Fibroblast of skin of left biceps (primary cell): ENCODE measurements at places on chromosomes 2 and 18.

- DNase-seq, result no peak
Observed at GRCh38 chr2:222452422-222452950, 28.1 kb downstream of the SGPP2 start.

DNA sequence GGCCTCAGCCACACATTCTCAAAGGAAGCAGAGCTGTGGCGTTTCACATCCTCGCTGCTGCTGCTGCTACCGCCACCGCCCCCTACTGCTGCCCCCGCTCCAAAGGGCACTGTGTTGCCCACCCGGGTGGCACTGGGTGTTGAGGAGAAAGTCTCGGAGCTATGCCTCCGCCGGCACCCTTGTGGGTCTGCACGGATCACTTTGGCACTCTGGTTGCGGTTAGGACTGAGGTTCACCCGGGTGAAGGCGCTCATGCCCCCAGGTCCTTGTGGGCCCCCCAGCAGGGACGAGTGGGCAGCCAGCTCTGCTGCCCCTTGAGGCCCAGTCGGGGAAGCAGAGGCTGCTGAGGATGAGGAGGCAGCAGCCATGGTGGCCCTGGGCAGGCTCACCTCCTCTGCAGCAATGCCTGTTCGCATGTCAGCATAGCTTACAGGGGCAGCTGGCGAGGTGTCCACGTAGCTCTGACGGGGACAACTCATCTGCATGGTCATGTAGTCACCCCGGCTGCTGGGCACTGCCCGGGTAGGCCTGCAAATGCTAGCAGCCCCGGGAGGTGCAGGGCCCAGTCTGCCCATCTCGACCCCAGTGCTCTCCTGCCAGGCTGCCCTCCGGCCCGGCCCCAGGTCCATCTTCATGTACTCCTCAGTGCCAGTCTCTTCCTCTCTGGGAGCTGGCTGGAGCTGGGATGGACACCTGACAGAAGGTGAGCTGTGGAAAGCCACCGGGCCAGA, 4.2 kb downstream of the IRS1 start:
- DNase-seq, result no peak

DNA sequence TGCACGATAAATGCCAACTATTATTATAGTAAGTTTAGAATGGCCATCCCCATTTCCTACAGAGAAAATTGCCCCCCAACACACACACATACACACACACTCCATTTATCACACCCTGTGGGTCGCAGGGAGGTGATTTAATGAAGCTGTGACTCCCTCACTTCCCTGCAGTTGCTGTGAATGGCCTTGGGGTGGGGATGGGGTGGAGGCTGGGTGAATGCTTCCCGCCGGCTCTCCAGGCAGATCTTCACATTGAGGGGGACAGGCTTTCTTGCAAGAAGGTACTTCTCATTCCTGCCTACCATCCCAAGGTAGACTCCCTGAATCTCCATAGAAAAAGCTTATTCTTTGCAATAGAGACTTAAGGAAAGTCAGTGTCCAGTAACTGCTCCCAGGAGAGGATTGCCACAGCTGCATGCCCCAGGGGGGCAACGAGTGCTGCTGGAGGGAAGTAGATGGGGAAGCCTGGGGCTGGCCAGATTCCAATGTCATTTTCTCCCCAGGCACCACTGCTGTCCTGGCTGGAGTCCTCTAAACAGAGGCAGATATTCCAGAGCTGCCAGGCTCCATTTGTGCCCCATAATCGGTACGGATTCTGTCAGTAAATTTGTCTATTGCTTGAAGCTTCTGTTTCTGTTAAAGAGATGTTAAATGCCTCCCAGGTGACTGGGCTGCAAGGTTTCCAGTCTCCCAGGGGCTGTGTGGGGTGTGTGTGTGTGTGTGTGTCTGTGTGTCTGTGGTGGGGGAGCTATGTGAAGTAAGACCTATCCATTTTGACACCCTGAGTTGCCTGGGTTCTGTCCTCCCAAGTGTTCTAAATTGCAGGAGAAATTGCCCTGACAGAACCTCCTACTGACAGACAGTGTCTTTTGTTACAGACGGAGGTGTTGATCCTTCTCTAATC, 265.5 kb downstream of the SRBD1 start:
- DNase-seq, result no peak

- DNase-seq, result no peak
Observed at GRCh38 chr18:49907346-49907929, 94.1 kb upstream of the ACAA2 start.

DNA sequence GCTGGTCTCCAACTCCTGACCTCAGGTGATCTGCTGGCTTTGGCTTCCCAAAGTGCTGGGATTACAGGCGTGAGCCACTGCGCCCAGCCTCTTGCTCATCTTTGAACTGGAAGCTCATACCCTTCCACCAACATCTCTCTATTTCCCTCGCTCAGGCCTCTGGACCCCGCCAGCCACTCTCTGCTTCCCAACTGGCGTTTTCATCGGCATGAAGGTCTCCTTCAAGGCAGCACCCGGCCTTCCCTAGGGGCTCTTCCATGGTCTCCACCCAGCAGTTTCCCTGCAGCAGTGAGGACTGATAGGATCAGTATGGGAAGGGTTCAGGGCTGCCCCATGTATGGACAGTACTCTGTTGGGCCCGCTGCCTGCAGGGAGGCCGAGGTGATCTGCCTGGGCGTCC, 65.8 kb upstream of the HS6ST1 start:
- no peak for DNase-seq

DNA sequence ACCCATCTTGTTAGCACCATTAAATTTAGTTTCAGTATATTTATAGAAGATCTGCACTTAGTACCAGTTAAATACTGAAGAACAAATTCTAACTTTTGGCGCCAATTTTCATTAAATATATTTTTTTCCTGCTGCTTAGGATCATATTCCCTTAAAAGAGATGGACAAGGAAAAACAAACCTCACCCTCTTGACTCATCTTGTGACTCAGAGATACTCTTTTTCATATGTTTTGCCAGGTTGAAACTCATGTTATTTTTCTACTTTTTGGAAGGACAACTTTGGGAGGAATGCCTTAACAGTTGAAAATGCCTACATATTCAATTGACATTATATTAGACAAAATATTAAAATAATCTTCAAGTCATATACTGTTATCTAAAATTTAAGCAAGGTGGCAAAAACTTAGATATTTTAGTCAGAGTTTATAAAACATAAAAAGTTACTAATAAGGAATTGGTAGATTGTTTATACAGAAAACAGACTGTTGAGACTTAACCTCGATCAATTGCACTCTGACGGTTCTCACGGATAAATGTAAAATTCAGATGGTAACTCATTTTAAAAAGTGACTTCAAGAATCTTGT, 36.2 kb downstream of the PNO1 start:
- no peak for DNase-seq

DNA sequence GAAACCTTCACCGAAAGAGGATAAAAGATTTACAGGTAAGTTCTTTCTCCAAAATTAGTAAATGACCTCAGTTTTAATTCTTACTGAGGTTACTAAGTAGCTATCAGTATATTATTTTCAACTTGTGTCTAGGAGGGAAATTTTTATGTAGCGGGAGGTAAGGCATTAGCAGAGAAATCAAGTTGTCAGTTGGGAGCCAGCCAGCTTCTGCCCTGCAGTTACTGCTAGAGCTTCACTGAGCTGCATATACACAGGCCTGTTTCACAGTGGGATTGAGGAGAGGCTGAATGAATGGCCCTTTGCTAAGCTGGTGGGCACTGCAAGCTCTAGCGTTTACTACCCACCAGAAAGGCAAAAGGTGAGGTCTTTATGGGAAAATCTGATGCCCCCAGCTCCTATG, 105.7 kb downstream of the ACAA2 start:
- no peak for DNase-seq

GRCh38 chr2:227827143-227827542, 13.5 kb downstream of the CCL20 start:
- no peak for DNase-seq

DNA sequence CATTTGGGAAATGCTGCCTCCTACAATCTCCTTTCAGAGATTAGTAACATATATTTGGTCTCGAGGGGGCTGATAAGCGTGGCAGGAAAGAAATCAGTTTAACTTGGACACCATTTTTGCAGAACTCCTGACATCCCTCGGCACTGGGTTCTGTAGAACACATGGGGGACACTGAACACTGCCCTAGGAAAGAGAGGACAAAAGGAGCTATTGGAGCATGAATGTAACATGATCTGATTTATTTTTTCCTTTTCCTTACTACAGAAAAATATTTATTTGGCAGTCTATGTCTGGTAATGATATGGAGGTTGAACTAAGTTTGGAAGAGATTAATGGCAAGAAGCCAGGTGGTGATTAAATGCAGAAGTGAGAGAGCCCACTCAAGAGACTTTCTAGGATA, 153.8 kb downstream of the AFF3 start:
- DNase-seq, result no peak

DNA sequence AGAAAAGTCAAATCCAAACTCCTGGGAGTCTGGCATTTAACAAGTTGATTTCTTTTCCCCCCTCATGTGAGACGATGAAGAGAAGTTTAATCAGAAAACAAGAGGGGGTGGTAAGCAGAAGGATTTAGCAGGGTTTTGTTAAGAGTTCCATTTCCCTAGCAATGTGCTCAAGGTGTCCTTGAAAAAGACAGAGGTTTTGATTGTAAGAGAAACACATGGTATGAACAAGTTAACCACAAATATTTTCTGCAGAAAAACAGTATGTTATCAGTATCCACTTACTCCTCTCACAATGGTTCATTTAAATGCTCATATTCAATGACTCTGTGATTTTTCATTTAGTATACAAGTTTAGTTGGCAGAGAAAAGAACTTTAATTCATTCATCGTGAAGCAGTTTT, 26.8 kb downstream of the LAMA1 start:
- DNase-seq, result no peak

DNA sequence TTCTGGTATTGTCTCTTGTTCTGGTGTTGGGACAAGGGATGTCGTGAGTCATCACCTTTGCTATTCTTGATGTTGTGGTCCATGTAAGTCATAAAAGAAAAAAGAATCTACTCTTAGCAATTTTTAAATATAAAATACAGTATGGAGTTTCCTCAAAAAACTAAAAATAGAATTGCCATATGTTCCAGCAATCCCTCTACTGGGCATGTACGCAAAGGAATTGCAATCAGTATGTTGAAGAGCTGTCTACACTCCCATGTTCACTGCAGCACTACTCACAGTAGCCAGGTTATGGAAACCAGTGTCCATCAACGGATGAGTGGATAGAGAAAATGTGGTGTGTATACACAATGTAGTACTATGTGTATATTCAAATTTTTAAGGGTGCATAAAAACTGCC, 10.9 kb upstream of the GNAL start:
- no peak for DNase-seq

DNA sequence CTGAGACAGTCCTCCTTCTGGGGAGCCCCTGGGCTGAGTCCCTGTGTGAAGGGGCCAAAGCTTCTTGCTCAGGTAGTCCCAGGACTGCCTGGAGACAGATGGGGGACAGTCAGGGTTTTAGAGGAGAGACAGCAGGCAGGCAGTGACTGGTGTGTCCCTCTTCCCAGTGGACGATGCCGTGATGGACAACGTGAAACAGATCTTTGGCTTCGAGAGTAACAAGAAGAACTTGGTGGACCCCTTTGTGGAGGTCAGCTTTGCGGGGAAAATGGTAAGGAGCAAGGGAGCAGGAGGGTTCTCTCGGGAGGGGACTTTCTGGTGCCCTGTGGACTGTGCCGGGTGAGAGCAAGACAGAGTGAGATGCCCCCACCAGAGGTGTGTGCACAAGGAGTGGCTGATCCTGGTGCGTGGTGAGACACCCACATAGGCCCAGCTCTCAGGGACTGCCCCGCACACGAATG, 74.8 kb downstream of the DYSF start:
- DNase-seq, result no peak

- DNase-seq, result peak; percentile 97
Observed at GRCh38 chr2:238288650-238289573, 502 bp upstream of the PER2 start.

DNA sequence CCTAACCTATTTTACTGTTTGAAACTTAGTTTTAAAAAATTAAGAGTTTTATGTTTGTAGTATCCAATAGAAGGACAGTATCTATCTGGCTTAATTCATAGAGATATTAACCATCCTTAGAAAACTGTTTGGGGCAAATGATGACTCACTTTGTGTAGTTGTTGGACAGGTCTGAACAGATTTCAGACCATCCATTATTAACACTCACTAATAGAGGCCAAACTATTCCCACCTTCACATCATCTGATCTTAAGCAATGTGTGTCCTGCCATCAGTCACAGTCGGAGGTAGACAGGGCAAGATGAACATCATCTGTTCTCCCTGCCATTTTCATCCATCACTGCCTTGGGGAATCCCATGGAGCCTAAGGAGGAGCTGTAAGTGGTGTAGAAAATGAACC, 164.6 kb upstream of the DCC start:
- no peak for DNase-seq

DNA sequence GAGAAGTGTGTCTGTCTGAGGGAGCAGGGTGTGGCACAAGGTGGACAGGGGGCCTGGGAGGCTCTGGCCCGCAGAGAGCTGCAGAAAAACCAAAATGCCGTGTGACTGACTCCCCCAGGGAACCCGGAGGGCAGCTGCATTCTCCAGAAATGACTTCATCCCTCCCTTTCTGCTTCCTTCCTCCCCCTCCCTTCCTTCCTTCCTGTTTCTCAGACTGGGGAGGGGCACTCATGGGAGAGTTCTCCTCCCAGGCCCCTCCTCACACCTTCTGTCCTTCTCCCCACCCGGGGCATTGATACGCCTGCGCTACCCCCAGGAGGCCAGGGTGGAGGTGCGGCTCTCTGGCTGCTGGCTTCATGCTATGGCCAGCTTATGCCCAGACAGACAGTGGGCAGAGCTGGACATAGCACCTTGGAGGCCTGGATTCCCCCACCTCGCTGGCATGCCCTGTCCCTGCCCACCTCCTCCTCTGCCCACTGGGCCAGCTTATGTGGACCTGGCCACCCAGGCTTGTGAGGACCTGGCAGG, 8.2 kb upstream of the GPR17 start:
- peak; percentile 53 for DNase-seq

DNA sequence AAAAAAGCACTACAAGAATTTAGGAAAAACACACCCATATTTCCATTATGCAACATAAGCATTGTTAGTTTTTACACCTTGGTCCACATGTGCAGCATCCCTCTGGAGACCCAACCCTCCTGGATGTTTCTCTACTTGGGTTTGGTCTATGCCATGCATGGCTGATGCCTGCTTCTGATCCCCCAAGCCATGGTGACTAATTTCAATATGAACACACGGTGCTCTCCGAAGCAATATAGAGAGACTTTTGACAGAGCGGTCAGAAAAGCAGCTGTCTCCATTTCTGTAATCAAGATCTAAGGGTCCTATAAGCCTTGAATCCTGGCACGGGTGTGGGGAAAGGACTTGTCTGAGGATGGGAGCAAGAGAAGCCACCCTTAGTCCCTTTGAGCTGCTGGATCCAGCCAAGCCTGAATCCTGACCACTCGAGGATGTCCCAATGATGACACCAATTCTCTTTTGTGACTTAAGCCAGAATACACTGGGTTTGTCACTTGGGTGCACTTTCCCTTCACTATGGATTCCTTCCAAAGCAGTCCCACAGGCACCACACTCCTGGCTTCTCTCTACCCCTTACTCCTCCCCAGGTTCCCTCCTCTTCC, 91.5 kb downstream of the ACTR2 start:
- DNase-seq, result no peak
